ENCODE measurements at places on chromosomes 1 and 21.
A peak's percentile ranks its signal among the peaks of the same experiment; 100 is the strongest.

- no peak for DNase-seq
These were observed 43.7 kb downstream of the CDK18 start for GRCh38 chr1:205547936-205548827.

DNA sequence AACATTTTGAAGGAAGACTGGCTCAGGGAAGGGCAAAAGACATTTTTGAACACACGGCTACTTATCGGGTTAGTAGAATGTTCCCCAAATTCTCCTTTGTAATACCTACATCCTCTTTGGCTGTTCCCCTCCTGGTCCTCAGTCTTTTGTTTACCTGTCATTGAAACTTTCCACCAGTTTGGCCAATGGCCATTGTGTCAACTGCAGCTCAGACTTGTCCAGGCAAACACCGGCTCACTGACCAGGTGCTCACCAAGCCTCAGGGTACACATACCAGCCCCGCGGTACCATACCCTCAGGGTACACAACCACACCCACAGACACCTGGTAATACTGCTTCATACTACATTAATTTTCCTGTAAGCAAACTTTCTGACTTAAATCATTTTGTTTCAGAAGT, 84.8 kb upstream of the ZNF648 start:
- DNase-seq: no peak

DNA sequence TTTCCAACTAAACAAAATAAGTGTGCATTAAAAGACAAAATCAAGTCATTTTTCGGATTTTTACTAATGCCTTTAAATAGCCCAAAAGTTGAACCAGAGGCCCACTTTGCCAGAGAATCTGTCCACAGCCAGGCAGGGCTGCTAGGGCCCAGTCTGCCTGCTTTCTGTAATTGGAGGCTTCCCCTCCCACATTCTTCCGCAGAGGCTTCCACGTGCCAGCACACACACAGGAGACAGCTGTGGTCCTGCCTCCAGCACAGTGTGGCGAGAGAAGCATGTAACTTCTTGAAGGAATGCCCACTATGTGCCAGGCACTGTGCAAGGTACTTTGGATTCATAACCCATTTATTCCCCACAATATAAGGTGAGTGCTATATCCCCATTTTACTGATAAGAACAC, 11.3 kb upstream of the PDZK1IP1 start:
- no peak for DNase-seq

GRCh38 chr1:44213222-44214112, at the start of gene DMAP1:
Gene DMAP1, plus strand, starts transcription at chr1:44213471. Its CDS starts 283 bp downstream, at chr1:44213754.
- peak; percentile 69 for DNase-seq

DNA sequence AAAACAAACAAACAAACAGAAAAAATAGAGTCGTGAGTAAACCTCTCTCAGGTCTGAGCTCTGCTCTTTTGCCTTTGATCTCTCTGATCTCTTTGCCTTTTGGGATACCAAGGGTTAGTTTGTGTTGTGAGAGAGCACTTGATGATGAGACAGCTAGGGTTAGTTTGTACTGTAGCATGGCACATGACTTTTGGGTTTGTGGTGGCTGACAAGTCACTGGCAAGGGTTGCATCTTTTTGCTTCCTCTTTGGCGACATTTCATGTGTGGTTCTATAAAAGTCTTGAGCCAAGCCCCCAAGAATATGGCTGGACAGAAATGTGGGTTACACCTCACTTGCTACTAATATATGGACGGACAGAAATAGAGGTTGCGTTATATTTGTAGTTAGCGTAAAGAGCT, 60.5 kb downstream of the TESK2 start:
- DNase-seq: no peak
